ENCODE measurements at places on chromosomes 2 and 18.

GRCh38 chr2:166677996-166678395 lies 183.9 kb upstream of the SCN7A start:
- H3K4me3 ChIP-seq, result no peak overlapping the region
- no peak overlapping the region for H3K27ac ChIP-seq
- H3K36me3 ChIP-seq, result no peaks in the 10 kb centered on the region
- H3K27me3 ChIP-seq, result no peaks in the 10 kb centered on the region
- no peaks in the 10 kb centered on the region for H3K4me1 ChIP-seq

DNA sequence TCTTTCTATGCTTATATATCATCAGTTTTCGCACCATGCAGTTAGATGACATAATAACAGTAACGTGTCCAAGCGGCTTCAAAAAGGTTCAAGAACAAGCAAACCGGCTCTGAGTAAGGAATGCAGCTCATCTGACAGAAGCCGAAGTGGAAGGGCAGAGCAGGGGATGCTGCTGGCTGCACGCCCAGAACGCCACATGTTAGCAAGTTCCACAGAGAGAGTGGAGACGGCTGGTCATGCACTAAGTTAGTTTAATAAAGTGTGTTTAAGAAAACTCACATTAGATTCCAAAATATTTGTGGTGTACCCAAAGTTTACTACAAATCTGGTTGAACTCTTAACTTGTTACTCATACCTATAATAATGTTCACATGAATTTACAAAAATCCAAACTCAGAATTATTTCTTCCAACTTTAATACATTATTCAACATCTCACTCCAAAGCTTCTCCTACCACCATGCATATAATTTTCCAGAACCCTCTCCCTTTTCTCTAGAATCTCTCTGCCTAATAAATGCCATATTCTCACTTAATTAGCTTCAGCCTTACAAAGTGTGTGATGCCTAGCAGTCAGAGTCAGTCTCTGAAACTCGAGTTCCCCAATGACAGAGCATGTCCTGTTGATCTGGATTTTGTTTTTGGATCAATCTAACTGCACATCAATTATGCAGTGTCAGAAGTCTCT lies 170.0 kb downstream of the DNAH7 start:
- H3K27me3 ChIP-seq, result no peaks in the 10 kb centered on the region
- no peak overlapping the region for H3K27ac ChIP-seq
- H3K4me1 ChIP-seq, result no peaks in the 10 kb centered on the region
- no peaks in the 10 kb centered on the region for H3K36me3 ChIP-seq
- no peak for DNase-seq

DNA sequence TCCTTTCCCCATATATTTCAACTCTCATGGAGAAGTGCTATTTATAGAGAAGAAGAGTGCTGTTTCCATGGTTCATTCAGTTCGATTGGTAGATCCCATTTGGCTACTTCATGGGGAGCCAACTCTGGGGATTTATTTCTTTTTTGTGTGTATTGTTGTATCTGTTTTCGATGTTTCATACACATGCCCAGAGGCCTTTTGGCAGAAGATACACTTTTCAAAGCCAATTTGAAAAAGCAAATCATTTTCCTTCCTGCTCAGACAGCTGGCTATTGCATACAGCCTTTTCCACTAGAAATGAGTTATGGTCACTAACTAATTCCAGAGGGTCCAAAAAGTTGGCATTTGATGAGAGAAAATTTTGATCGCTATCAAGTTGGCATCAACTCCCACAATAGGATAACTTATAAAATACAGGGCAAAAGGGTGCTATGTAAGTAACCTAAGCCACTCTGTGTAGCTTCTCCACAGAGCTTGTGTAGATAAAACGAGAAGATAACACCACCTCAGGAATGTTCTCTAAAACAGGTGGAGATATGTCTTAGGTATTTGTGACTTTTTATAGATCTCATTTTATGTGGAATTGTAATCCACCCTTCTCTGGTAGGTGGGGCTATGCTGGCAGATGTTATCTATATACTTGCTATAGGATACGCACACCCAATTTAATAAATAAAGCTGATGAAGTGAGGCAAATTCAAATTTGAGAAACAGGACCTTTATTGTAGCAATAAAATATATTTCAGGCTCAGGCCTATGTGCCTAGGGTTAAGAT lies 798.5 kb downstream of the SATB2 start:
- no peak overlapping the region for H3K4me3 ChIP-seq
- no peak for DNase-seq
- no peaks in the 10 kb centered on the region for H3K4me1 ChIP-seq
- no peak overlapping the region for H3K27ac ChIP-seq
- no peaks in the 10 kb centered on the region for H3K36me3 ChIP-seq

DNA sequence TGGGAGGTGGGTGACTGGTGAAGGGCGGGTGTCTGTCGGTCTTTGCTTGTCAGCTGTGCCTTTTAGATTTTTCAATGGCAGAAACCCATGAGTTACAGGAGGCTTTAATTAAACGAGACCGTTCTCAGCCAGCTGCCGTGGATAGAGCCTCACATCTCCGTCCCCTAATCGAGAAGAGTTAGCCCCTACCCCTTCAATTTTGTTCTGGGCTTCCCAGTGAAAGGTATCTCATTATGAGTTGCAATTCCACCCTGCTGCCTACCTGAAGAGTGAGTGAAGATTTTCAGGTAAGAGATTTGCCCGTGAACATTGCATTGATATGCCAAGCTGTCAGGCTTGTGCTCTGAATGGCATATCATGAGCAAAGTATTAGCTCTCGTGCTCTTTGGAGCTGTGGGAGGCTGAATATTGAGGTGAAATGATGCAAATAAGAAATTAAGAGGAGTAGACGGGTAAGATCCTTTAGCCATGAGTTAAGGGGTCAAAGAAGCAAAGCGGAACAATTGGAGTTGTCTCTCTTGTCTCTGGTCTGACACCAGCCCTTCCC lies 118.7 kb upstream of the MSTN start:
- H3K4me1 ChIP-seq, result peaks cover 5% of the 10 kb centered on the region
- peak overlapping the region; percentile 75 for H3K4me3 ChIP-seq

DNA sequence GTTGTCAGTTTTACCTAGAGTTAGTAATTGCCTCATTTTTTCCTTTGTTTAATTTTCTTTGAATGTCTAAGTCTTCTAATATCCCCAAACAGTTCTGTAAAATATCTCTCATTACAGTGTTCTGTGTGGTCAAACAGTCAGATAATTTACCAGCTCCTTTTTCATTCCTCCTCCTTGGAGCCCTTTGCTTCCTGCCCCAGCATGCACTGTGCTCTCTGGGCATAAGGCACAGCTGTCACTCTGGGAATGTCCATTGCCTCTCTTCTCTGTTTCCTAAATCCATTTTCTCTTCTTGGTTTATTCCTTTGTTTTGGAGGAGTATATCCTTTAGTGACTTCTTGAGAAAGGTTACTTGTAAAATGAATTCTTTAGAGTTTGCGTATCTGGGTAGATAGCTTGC lies 139.3 kb downstream of the PLCL1 start:
- DNase-seq, result no peak
- no peak overlapping the region for H3K27ac ChIP-seq
- H3K36me3 ChIP-seq, result no peaks in the 10 kb centered on the region
- H3K4me3 ChIP-seq, result no peak overlapping the region
- no peaks in the 10 kb centered on the region for H3K27me3 ChIP-seq
- no peaks in the 10 kb centered on the region for H3K4me1 ChIP-seq

- no peak overlapping the region for H3K4me3 ChIP-seq
- no peak overlapping the region for H3K27ac ChIP-seq
- H3K36me3 ChIP-seq, result no peaks in the 10 kb centered on the region
- DNase-seq, result no peak
Measured at GRCh38 chr2:217783243-217783642, 219.6 kb downstream of the TNS1 start.

DNA sequence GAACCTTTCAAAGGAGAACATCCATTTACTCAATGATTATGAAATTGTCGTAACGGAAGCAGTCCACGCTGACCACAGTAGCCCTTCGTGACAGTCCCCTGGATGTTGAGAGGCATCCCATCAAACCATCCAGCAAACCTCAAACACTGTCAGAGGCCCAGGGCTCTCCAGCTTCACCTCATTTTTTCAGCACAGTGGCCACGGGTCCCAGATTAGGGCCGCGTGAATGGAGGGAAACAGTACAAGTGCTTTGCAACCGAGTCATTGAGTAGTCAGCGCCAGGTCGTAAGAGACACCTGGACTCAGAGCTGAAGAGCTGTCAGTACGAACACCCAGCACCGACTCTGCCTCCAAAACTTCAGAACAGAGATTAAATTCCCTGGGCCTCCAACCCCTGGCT lies 552.5 kb upstream of the SALL3 start:
- no peaks in the 10 kb centered on the region for H3K36me3 ChIP-seq
- H3K4me3 ChIP-seq, result no peak overlapping the region
- peak; percentile 13 for DNase-seq

DNA sequence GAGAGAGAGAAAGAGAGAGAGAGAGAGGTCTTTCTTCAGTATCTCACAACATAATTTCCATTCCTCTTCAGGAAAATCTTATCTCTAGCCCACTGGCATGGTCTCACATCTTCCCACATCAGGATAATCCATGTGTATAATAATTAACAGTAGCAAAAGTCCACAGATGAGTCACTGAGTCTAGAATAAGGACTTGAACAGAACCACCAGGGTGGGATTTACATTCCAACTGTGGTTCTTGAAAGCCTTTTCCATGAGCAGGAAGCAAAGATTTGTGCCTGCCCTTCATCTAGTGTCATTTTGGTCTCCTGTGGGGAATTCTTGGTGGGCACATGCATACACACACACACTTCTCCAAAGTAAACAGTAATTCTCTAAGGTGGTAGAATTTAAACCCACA lies 107.1 kb upstream of the TCF4 start:
- H3K27me3 ChIP-seq, result no peaks in the 10 kb centered on the region
- no peak overlapping the region for H3K27ac ChIP-seq
- H3K36me3 ChIP-seq, result no peaks in the 10 kb centered on the region
- DNase-seq, result no peak
- no peaks in the 10 kb centered on the region for H3K4me1 ChIP-seq
- no peak overlapping the region for H3K4me3 ChIP-seq

DNA sequence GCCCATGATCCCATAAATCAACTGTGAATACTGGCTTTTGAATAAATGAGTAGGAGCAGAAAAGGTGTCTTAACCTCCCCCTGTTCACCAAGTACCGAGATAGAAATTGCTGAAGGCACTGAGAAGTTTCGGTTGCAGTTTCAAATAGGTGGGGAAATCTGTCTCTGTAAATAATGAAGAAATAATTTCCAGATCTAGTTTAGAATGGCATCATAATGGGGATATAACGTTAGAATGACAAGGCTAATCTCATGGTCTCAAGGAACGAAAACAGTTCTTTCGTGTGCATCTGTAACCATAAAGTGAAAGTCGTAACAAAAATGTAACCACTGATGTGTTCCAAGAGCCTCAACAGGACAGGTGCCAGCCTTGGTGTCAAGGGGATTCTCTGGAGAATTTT lies 49.9 kb upstream of the TMEM18 start:
- no peak overlapping the region for H3K4me3 ChIP-seq
- no peaks in the 10 kb centered on the region for H3K4me1 ChIP-seq
- H3K27me3 ChIP-seq, result no peaks in the 10 kb centered on the region
- no peaks in the 10 kb centered on the region for H3K36me3 ChIP-seq
- H3K27ac ChIP-seq, result no peak overlapping the region

DNA sequence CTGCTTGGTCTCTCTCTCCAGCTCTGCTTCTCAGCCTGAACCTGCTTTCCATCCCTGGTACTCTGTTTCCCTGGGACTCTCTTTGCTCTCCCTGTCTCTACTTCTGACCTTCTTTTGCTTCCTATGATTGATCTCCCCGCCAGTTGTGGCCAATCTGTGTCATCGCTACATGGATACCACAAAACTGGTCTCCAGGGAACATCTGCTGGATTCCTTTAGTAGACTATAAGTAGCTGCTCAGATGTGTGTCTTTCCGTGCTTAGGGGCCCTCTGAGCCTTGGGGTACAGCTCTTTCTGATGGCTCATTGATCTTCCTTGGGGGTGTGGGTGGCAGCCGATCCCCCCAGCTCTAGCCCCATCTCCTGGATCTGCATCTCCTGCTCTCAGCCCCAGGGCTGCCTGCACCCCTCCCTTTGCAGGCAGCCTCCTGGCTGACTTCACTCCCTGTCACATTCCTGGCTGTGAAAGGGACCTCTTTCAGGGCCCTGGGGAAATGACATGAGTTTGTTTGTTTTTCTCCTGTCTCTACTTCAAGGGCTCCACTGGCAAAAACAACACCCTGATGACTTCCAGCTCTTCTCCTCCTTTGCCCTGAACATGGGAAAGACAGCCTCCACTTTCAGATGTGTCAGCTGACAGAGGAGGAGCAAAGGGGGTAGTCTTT lies 333.7 kb downstream of the CYP26B1 start:
- no peaks in the 10 kb centered on the region for H3K27me3 ChIP-seq
- H3K4me3 ChIP-seq, result no peak overlapping the region
- H3K36me3 ChIP-seq, result no peaks in the 10 kb centered on the region
- H3K27ac ChIP-seq, result no peak overlapping the region

DNA sequence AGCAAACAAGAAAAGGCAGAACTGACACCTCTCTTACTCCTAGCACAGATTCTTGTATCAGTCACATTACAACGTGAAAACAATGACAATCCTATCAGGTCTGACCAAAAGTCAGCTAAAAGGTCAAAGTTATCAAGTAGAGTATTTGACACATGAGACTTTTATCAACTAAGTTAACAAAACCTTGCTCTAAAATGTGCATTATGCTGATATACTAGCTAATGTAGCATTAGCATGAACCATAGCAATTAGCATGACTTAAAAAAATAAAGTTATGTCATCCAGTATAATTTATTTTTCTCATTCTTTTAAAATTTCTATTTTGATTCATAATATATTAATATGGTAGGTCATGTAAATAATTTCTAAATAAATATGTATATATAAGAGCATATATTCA lies 41.4 kb upstream of the TTC32 start:
- H3K4me1 ChIP-seq, result peaks cover 7% of the 10 kb centered on the region
- H3K36me3 ChIP-seq, result no peaks in the 10 kb centered on the region
- H3K27ac ChIP-seq, result no peak overlapping the region
- no peaks in the 10 kb centered on the region for H3K27me3 ChIP-seq

DNA sequence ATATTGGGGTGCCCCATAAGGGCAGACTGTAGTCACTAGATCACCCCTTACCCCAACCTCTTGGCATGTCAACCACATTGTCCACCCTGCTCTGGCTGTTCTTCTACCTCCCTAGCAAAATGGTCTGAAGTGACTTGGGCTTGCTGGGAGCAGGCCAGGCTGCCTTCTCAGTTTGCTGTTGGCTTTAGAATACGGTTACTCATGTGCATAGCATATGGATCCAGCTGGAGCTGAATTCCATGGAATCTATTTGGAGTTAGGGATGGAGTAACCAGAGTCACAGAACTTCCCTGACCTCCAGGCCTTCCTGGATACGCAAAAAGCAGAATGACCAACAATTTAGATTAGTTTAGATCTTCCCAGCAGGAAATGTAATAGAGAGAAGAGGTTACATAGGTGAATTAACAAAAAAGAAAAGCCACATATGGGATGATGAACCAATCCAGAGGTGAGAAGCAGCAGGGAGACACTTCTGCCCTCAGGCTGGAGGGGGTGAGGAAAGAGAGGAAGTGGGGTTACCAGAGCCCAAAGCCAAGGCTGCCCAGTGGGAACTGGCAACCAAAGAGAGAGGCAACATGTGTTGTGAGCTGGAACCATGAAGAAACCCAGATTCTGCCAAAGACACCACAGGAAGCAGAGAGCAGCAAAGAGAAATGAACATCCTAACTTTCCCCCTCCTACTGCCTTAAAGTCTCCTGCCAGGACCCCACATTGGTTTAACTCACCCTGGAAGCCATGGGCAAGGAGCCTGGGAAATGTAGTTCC lies 26.1 kb downstream of the PKDCC start:
- no peak for DNase-seq
- H3K4me3 ChIP-seq, result no peak overlapping the region
- no peaks in the 10 kb centered on the region for H3K4me1 ChIP-seq
